ENCODE measurements at places on chromosomes 16 and 17.

- no peak for DNase-seq
These were observed 23.3 kb downstream of the WIPI1 start for GRCh38 chr17:68433911-68434508.

- no peak for DNase-seq
These were observed 180.5 kb upstream of the TOX3 start for GRCh38 chr16:52727441-52727840.

DNA sequence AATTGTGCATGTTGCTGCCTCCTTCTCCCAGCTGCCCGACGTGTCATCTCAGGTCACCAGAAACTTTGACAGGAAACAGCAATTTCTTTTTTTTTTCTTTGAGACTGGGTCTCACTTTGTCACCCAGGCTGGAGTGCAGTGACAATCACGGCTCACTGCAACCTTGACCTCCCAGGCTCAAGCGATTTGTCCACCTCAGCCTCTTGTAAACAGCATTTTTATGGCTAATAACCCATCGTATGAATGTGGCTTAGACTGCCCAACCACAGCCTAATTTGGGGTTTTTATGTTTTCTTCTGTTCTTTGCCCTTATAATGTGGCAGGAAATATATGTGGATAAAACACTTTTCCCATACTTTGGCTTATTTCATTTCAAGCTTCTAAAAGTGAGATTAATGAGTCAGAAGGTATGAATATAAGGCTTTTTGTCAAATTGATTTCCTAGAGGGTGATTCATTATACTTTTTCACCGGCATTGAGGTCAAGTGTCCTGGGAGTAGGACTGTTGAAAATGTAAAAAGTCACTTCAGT lies 31.0 kb upstream of the SLC5A10 start:
- no peak for DNase-seq

DNA sequence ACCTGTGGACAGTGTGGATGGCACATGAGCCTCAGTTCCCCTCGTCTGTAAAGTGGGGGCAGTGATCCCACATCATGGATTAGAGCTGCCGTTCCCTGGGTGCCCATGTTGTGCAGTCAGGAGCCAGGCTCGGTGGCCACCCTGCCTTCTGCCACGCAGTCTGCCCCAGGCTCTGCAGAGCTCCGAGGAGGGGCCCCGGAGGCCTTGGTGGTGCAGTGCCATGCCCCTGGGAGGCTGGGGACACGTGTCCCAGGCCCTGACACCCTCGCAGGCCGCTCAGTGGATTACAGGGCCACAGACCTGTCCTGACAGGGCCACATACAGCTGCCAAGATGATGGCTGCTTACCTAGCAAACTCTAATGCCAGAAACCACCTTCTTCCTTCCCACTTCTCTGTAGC lies 59.7 kb upstream of the ZNF469 start:
- DNase-seq: no peak

- no peak for DNase-seq
These were observed 141.0 kb upstream of the RCVRN start for GRCh38 chr17:10045871-10046658.

DNA sequence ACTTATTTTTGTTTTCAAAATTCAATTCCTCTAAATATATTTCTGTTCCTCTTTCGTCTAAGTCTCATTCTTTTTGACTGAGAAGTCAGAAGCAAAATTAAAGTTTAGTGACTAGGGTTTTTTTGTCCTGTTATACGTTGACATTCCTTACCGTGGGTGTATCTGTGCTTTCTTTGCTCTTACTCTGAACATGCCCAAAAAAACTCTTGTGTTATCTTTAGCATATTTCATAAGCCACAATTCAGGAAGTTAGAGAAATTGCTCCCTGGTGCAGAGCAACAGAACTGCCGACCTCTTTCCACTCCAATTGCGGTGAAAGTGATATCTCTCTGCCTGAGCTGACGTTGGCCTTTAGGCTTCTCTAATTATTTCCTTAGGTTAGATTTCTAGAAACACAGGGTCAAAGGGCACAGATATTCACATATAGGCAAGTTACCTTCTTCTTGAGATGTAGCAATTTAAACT lies 65.7 kb downstream of the CENPV start:
- no peak for DNase-seq

DNA sequence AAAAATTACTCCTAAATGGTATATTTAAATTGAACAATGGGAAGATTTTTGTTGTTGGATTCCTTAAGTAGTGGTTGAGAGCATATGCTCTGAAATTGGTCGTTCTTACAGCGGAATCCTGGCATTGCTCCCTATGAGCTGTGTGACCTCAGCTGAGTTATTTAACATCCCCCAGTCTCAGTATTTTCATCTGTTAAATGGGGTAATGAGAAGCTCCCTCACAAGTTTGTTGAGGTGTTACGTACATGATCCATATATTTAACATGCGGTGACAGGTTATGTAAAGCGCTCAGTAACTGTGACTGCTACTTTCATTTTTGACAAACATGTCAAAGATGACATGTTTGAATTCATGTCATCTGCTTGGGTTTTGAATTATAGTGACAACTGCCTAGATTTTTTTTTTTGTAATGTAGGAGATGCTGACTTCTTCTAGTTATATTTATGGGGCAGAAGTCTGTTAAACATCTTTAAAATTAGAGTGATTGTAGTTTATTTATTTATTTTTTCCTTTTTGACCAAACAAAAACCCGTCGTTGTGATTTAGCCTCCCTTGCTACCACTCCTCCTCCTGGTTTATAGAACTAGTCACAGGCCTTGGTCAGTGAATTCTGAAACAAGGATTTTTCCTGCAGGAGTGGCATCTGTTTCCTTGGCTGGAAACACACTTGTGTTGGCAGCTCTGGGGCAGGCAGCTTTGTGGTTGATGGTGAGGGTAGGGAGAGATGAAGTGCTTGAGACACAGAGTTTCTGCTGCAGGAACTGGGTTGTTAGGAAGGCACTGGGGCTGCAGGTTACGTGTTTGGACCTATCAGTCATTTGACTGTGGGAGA lies 268.8 kb downstream of the SNX29 start:
- no peak for DNase-seq

- no peak for DNase-seq
These were observed 73.1 kb downstream of the SREBF1 start for GRCh38 chr17:17763734-17764133.

GRCh38 chr17:45976755-45977505 lies 22.1 kb upstream of the STH start:
- no peak for DNase-seq

DNA sequence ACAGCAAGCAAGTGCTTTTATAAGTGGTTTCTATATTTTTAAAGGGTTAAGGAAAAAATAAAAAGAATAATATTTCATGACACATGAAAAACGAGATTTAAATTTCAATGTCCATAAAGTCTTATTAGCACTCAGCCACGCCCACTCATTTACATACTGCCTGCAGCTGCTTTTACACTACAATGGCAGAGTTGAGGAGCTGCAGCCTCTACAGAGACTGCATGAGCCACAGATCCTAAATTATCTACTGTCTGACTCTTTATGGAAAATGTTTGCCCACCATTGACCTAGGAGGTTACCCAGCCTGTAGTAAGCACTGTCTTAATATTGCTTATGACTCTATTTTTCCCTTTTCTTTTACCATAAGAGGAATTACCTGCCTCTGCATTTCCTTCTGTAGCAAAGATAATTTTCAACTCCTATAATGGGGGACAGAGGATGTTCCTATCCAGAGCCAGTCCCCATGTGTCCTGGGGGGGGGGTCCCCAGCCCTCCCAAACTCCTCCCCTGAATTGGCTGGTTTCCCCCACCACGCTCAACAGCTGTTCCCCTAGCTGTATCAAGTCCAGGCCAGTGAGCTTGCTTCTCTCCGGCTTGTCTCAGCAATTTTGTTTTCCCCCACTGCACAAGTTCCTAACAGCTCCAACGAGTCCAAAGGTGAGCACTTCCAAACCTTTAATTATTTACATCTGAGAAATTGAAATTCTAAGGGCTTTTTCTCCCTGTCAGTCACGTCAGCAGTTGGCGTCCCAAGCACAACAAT lies 139.4 kb upstream of the ERCC4 start:
- DNase-seq: no peak

- DNase-seq: no peak
These were observed 615 bp downstream of the PHKG2 start for GRCh38 chr16:30748634-30749445.

GRCh38 chr16:86877835-86878234 lies 299.5 kb downstream of the FOXL1 start:
- no peak for DNase-seq

DNA sequence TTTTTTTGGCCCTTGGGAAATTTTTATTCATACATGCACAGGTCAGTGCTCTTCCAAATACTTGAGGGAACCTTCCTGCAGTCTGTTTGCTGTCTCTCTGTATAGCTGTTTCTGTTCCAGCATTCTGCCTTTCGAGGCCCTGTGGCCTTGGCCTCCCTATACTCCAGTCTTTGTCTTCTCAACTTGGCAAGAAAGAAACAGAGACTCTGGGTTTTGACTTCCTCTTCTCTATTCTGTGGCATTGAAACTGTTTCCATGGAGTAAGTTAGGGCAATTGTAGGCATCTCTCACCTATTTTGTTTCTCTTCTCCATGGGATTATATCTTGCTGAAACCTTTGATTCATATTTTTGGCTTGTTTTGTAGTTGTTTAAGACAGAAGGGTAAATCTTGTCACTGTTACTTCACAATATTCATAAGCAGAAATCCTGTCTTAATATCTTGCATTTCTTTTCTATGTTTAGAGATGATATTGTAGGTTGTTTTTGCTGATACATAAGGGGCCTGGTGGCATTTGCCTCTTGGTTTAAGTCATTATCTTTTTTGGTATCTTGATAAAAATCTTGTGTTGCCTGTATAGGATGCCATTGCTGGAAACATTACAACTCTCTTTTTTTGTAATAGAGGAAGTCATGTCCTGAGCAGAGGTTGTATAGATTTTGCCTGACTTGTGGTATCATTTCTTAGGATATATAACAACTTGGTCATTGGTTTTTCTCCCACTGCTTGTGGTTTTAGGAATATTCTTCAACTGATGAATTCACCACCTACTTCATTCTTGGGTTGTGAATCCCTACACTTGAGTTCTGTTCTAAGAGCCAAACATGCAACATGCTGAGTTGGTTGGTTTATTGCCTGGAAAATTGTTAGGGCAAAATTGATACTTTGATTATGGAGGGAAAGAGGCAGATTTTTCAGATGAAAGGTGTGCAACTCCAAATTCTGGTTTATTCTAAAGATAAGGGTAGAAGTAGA lies 168.6 kb downstream of the FTO start:
- DNase-seq: no peak

- DNase-seq: no peak
These were observed 684.9 kb upstream of the KIF2B start for GRCh38 chr17:53137869-53138268.
